ENCODE measurements at places on chromosomes 16 and 17.

GRCh38 chr17:81838753-81839255 is 4.0 kb upstream of the PPP1R27 start:
- DNase-seq, result no peak

GRCh38 chr17:73694491-73694890 is 50.2 kb upstream of the SDK2 start:
- no peak for DNase-seq

DNA sequence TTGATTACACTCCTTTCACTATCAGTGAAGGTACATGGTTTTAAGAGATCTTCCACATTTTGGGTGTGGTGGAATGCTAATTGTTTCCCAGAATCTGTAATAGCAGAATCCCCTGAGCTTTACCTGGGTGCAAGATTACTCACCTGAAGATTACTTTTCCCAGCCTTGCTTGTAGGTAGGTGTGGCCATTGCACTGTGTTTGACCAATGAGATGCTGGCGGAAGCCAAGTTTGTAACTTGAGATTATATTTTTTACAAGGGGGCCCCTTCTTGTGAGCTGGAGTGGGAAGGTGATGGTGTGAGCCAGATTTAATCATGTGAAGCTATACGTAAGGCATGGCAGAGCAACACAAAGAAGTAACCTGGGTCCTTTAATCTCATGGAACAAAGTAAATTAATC is 294.3 kb downstream of the TOX3 start:
- no peak for DNase-seq

DNA sequence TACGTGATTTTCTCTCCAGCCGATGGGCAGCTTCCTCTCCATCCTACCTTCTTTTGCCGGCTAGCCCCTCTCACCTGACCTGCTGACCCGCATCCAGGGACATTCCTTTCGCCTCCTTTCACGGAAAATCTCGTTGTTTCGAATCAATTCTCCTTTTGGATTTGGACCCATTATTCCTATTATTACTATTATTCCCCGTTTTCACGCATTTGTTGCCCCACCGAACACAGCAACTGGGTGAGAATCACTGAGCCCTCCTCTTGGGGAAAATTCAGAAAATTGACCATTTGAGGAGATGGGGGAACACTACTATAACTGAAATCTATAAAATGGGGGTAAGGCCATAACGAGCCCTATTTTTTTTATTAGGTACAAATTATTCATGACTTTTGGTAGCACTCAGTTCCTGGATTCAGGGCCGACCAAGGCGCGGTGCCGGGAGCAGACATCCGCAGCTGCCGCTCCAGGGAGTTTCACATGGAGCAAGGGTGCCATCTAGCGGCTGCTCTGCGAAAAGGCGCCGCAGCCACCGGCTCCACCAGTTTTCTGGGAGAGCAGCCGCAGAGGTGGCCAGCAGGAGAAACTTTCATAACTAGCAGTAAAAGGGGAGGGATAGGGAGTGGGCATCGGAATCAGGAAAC is 3.3 kb upstream of the HOXB8 start:
- peak; percentile 42 for DNase-seq

GRCh38 chr17:29149431-29150064 is 30.6 kb downstream of the MYO18A start:
- no peak for DNase-seq

DNA sequence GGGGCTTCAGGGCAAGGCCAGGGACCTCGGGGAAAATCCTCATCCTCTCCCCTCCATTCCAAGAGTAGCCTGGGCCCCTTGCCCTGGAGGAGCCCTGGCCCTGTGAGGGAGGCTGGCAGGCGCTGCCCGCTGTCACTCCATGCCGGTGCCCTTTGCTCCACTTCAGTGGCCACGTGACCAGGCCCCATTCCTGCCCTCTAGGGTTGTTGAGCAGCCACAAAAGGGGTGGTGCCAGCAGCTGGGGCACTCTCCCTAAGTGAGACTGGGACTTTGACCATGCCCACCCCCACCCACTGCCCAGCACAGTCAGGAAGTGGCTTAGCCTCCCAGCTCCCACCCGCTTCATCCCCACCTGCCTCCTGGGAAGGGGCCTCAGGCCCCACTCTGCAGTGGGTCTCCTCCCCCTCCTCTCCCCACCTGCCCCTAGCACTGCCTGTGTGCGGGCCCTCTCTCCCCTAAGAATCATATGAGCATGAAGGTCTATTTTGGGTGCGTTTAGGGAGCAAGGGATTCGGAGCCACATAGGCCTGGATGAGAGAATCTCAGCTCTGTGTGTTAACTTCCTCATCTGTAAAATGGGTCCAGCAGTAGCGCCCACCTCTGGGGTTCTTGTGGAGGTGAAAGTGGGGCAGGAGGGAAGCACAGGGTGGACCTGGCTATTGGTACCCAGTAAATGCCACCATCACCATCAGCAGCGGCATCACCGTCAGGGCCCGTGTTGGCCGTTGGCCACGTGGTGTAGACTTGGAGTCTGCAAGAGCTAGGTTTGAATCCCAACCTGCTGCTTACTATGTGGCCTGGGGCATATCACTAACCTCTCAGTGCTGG is 7.2 kb downstream of the PDK2 start:
- DNase-seq, result no peak

DNA sequence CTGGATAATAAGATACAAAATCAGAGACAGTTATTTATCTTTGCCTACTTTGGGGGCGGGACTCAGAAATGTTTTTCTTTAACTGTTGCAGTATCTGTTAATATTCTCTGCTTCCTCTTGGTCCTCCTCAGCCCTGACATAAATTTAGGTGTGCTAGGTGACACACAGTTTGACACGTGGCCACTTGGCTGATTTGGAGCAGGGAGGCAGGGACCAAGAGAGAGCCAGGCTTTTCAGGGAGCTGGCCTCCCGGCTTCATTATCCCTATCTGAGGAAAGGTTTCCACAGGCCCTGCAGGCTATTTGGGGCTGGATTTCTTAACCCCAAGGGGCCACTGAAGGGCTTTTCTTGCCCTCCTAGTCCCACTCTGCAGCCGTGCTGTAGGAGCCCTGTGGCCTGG is 20.1 kb upstream of the NAT9 start:
- no peak for DNase-seq

- no peak for DNase-seq
Measured at GRCh38 chr17:61337290-61337689, 62.4 kb upstream of the TBX2 start.

DNA sequence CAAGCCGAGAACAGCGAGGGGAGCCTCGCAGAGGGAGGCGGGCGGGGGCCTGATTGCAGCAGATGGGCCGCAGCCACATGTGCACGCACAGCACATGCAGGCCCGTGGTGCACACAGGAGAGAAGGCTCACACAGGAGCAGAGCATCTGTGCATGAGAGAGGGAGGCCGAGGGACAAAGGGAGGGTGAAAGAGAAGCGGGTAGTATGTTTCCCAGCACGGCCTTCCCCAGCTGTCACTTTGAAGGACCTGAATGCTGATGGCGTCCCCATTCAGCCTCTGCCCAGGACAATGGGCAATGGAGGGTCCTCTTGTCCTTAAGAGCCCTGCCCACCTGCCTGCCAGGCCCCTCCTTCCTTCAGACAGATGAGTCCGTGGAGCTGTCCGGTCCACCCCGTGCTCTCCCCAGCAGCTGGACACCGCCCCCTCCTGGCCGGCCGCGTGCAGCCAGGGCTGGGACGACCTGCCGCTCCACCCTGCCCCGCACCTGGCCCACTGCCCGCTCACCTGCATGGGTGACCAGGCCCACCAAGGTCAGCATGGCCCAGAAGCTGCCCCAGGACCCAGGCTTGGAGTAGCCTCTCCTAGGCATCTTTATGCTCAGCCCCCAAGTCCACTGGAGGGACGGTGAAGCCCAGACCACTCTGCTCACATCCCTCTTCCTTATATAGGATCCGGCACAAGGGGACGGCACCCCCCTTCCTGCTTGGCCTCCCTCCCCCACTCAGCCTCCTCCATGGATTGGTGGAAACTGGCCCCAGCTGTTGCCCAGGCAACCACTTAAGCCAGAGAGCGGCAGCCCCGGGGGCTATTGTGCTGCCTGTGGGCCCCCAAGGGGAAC is at the start of gene BTBD17:
TSS of gene BTBD17 (minus strand) at position 639 of the 839 bp plus-strand sequence. CDS start at position 590, 49 bp downstream.
- DNase-seq, result no peak

DNA sequence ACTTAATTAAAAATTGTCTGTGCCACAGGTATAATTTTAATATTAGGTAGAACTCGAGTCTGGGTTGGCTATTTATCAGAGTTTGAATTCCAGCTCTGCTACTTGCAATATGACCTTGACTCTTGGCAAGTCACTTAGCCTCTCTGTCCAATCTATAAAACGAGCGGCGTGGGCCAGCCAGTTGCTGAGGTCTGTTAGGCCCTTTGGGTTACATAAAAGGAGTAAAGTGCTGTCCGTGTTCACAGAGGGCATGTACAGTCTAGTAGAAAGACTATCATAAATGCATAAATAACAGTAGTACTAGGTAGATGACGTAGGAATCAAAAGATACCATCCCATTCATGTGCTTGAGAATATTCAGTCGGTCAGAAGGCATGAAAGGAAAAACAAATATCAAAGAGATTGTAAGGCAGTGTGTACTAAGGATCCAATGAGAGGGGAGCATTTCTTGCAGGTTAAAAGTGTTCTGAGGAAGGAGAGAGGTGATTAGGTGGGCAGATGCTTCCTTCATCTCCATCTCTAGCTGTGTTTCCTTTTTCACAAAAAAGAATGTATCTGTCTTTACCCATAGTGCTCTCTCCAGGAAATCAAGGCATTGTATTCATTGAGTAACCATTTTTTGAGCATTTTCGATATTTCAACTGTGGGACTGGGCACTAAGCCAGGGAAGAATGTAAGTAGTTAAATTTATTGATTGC is 2.4 kb downstream of the TNRC6A start:
- no peak for DNase-seq

DNA sequence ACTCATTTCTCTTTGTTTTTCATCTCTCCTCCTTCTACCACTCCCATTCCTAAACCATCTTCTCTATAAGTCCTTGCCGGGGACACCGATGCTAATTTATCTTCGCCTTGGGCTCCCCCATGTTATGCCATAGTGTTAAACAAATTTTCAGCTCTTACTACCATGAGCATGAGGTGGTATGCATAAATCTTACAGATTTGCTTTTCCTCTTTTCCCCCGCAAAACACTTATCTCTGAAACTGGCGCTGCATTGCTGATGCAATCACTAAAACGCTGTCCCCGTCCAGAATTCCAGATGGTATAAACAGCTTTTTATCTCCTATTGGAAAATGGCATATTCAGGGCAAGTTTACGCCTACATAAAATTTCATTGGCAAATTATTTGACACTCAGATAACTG is 673.6 kb upstream of the CDH8 start:
- no peak for DNase-seq

GRCh38 chr17:38451840-38452529 is 23.7 kb downstream of the ARHGAP23 start:
- no peak for DNase-seq

GRCh38 chr17:28112181-28112580 is 69.7 kb downstream of the NLK start:
- DNase-seq, result no peak

GRCh38 chr17:59327121-59327980 is 4.1 kb upstream of the YPEL2 start:
- no peak for DNase-seq

DNA sequence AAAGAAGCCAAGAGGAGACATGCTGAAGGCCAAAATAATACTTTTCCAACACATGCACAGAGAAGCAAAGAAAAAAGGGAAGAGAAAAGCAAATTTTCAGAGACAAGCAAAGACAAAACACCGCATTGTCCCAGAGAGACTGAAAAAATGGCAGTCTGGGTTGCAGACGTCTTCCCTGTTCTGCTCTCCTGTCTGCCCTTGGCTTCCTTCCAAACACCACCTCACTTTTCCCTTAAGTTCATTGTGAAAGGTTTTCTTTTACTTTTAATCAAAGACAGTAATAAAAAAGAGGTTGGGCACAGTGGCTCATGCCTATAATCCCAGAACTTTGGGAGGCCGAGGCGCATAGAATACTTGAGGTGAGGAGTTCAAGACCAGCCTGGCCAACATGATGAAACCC is 21.2 kb upstream of the VAT1L start:
- DNase-seq, result no peak

GRCh38 chr16:23491490-23492391 is 18.6 kb downstream of the GGA2 start:
- no peak for DNase-seq

GRCh38 chr17:77429969-77430752 is 289.4 kb downstream of the SEC14L1 start:
- no peak for DNase-seq

DNA sequence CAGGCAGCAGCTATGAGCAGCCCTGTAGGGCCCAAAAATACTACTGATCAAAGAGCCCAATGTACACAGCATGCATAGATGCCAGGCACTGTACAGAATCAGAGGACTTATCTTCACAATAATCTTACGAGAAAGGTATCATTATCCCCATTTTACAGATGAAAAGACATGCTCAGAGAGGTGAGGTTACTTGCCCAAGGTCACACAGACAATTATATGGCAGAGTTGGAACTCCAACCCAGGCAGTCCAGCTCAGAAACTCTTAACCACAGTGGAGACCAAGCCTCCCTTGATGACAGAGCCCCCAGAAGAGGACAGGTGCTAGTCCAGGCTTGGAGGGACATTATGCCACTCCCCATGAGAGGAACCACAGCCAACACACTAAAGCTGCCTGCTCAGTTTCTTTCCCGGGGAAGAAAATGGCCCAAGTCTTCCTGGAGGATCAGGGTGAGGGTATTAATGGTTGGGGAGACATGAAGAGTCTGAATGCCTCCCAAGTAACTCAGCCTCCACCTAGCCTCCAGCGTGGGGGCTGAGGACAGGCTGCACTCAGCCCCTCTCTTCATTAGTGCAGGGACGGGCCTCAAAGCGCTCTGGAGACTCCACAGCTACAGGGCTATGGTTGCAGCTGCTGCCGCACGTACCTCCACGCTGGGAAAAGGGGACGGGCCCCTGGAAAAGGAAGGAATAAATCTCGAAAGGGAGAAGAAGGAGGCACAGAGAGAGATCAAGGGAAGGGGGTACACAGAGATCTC is 826 bp downstream of the UNC119 start:
- no peak for DNase-seq

- no peak for DNase-seq
Measured at GRCh38 chr16:47999595-47999994, 156.2 kb downstream of the ABCC12 start.

DNA sequence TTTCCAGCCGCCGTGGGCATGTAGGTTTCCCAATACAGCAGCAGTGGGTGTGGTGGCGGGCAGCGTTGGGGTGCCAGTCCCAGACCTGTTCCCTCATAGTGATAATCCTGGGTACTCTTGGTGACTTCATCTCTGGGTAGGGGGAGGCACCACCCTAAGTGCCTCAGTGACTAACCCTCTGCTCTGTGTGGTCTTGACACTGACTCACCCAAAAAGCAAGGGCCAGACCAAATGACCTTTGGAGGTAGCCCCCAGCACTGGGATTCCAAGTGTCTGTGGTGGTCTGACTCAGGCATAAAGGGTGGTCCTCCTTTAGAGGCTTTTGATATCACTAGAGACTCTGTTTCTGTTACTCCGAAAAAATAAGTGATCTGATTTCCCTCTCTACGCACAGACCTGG is 908 bp downstream of the CALB2 start:
- no peak for DNase-seq

- DNase-seq, result no peak
Measured at GRCh38 chr17:50661795-50662391, 27.2 kb downstream of the ABCC3 start.

- DNase-seq, result no peak
Measured at GRCh38 chr17:70366386-70366785, 197.1 kb downstream of the KCNJ2 start.

All from NCI-H2081 treated with DMSO at 0.1 percent for 48 hours (cell line).